ENCODE measurements at places on chromosomes 12 and 14.

- H3K36me3 ChIP-seq = no peaks in the 10 kb centered on the region
- H3K27ac ChIP-seq = no peak overlapping the region
- H3K27me3 ChIP-seq = no peaks in the 10 kb centered on the region
- H3K4me1 ChIP-seq = no peaks in the 10 kb centered on the region
- no peak for DNase-seq
- no peak overlapping the region for H3K4me3 ChIP-seq
Observed at GRCh38 chr14:62905566-62905965, 139.7 kb downstream of the KCNH5 start.

- no peak overlapping the region for H3K27ac ChIP-seq
- peaks cover 24% of the 10 kb centered on the region for H3K4me1 ChIP-seq
- no peaks in the 10 kb centered on the region for H3K36me3 ChIP-seq
- no peak for DNase-seq
- no peaks in the 10 kb centered on the region for H3K27me3 ChIP-seq
- H3K4me3 ChIP-seq = no peak overlapping the region
Observed at GRCh38 chr12:52151153-52151836, 40.5 kb downstream of the KRT80 start.

GRCh38 chr12:53051881-53052412 is 2.1 kb downstream of the TNS2 start:
- no peaks in the 10 kb centered on the region for H3K36me3 ChIP-seq
- H3K4me1 ChIP-seq = peaks cover 60% of the 10 kb centered on the region
- no peak overlapping the region for H3K27ac ChIP-seq
- peak overlapping the region; percentile 68 for H3K4me3 ChIP-seq
- no peaks in the 10 kb centered on the region for H3K27me3 ChIP-seq

DNA sequence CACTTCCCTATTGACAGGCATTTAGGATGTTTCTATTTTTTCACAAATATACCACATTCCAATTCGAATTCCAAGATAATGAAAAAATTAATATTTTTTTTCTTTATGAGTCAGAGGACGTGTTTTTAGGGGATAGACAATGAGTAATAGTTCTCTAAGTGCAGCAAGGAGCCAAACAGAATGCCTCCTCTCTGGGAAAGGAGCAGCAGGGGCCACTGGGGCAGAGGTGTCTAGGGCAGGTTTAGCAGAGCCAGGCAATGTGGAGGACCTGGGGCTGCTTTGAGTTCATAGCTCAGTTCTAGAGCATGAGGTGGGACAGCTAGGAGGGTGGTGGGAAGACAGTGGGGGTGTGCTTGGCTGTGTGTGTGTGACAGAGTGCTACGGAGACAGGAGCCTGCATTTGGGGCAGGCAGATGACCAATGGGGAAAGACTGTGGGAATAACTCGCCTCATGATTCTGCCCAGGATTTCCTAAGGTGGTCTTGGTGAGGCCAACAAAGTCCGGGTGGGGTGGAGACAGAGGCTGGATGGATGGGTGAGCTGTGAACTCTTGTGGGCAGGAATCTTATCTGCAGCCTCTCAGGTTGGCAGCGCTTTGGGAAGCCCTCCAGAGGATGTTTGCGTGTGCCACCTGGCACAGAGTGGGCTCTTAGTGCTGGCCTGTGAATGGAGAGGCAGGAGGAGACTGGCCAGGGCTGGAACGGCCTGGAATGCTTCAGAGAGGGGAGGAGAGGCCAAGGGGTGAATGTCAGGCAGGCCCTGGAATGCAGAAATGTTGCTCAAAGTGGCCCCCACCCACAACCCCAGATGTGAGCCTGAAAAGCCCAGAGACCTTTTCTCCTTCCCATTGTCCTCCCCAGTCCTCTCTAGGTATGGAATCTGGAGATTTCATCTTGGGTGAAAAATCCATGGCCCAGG is 2.4 kb upstream of the KRT7 start:
- H3K4me1 ChIP-seq = peaks cover 44% of the 10 kb centered on the region
- H3K4me3 ChIP-seq = no peak overlapping the region
- DNase-seq = peak; percentile 84

DNA sequence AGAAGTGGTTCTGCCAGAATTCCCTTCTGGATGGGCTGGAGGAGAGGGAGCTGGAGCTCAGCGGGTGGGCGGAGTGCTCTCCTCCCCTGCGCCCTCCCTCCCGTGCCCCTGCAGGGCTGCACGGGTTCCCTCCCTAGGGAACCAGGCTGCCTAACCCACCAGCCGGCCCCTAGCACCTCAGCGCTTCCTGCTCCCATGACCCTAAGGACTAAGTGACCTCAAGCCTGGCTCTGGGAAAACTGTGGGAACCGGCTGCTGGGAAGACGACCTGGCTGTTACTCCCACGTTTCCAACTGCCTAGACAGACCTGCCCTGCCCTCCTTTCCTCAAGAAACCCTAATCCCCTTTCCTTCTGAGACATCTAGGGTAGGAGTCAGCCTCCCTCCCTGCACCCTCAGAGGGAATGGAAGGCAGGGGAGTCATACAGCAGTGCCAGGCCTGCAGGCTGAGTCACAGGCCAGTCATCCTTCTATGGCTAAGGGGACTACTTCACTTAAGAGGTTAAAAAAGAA is 31.5 kb downstream of the SLC6A12 start:
- H3K27me3 ChIP-seq = no peaks in the 10 kb centered on the region
- DNase-seq = no peak
- H3K4me3 ChIP-seq = no peak overlapping the region
- no peaks in the 10 kb centered on the region for H3K36me3 ChIP-seq
- H3K4me1 ChIP-seq = no peaks in the 10 kb centered on the region

DNA sequence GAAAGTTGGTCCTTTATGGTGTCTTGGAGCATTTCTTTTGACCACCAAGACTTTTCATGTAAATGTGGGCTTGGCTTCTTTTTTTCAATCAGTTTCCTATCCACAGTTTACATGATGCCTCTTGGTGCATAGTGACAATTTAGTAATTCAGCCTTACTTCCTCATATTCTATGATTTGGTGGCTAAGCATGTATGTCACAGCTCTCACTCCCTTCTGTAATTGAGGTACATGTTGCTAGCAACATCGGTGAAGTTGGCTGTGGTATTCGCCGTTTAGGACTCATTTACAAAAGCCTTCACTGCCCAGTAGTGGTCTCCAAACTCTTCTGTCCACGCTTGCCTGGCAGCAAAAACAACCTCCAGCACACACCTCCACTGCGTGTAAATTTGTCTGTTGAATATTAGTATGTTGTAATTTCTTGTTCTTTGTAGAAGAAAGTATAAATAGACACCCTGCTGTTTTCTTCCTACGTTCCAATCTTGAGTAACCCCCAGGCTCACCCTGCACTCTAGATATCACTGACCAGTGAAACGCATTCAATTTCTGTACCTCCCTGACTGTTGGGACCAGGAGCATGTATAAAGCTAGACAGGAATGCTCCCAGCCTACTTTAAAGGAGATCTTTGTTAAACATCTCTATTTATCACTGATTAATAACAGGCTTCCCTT is 90.4 kb downstream of the PPP2R5C start:
- H3K36me3 ChIP-seq = no peaks in the 10 kb centered on the region
- H3K27me3 ChIP-seq = no peaks in the 10 kb centered on the region
- H3K4me3 ChIP-seq = no peak overlapping the region
- DNase-seq = no peak

DNA sequence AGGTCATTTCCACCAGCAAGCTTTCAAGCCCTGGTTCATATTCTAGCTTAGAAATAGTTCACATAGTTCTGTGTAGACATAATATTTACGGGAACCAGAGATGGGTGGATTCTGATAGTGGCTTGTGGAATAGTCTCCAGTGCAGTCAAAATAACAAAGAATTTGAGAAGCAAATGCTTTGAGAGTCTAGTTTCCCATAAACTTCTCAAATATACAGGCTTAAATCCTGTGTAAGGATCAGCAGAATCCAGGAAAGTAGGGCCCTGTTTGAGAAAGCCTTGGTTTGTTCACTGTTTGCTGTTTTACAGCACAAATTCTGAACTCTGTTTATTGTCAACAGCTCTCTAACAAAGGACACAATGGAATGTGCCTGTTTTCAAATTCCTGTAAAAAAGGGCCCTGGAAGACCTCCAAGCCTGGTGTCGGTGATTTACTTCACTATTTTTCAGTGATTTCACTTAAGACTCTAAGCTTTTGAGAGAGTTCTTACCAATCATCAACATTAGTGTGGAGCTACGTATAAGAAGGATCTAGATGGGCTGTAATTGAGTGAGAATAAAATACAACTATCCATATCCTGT is 11.4 kb upstream of the FOS start:
- no peaks in the 10 kb centered on the region for H3K27me3 ChIP-seq
- DNase-seq = peak; percentile 79
- H3K4me1 ChIP-seq = peaks cover 7% of the 10 kb centered on the region
- H3K27ac ChIP-seq = peak overlapping the region; percentile 17
- no peak overlapping the region for H3K4me3 ChIP-seq

- H3K36me3 ChIP-seq = no peaks in the 10 kb centered on the region
- no peak overlapping the region for H3K27ac ChIP-seq
- no peaks in the 10 kb centered on the region for H3K27me3 ChIP-seq
- H3K4me3 ChIP-seq = no peak overlapping the region
Observed at GRCh38 chr12:28223025-28223554, 32.8 kb downstream of the CCDC91 start.

GRCh38 chr12:57896434-57897201 is 44.7 kb upstream of the ATP23 start:
- H3K4me1 ChIP-seq = peaks cover 32% of the 10 kb centered on the region
- peak overlapping the region; percentile 36 for H3K27ac ChIP-seq
- H3K27me3 ChIP-seq = no peaks in the 10 kb centered on the region
- DNase-seq = peak; percentile 75
- no peaks in the 10 kb centered on the region for H3K36me3 ChIP-seq

DNA sequence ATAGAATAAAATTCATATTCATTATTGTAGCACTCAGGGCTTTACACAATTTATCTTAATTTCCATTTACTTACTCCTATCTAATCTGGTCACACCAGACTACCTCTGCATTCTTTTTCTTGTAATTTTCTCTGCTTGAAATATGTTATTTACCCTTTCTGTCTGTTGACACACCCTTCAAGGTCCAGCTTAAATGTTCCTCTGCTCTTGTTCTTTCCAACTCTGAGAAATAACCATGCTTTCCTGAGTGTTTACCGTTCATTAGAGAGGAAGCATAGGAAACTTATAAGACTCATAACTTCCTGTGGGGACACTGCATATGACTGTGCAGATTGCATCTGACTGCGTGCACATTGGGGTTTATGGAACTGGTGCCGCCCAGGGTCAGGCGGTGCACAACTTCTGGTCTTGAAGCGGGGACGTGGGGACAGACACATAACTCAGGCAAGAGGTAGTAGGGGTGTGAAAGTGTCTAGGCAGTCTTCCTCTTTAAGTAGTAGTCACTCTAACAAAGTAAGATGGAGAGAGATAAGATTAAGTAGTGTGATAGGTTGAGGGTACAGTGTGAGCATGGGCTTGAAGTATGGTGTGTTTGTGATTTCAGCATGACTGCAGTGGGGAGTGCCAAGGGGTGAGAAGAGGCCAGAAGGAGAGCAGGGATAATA is 42.6 kb upstream of the FOXJ2 start:
- H3K36me3 ChIP-seq = no peaks in the 10 kb centered on the region
- H3K4me1 ChIP-seq = peaks cover 11% of the 10 kb centered on the region
- no peaks in the 10 kb centered on the region for H3K27me3 ChIP-seq
- no peak overlapping the region for H3K4me3 ChIP-seq
- H3K27ac ChIP-seq = no peak overlapping the region

GRCh38 chr12:110365489-110366320 is 37.8 kb downstream of the ANAPC7 start:
- H3K4me3 ChIP-seq = no peak overlapping the region
- H3K36me3 ChIP-seq = peaks cover 4% of the 10 kb centered on the region
- no peak overlapping the region for H3K27ac ChIP-seq

DNA sequence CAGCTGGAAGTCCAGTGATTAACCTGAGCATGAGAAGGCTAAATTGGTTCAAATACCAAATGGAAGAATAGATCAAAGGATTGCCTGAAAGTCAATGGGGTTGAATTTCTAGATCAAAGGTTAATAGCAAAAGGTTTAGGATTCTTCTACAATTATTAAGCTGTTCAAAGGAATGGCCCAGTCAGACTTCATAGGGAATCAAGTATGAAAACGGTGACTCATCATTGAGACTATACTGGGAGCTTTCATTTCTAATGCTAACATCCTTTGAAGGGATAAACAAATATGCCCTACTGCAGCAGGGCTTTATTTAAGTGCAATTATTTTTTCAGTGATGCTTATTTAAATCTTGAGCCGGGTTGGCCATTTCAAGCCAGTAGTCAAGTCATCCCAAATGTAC is 152.8 kb downstream of the RIMBP2 start:
- no peak overlapping the region for H3K27ac ChIP-seq
- no peaks in the 10 kb centered on the region for H3K4me1 ChIP-seq
- no peaks in the 10 kb centered on the region for H3K36me3 ChIP-seq
- H3K27me3 ChIP-seq = no peaks in the 10 kb centered on the region
- DNase-seq = no peak

- no peak overlapping the region for H3K27ac ChIP-seq
- H3K36me3 ChIP-seq = no peaks in the 10 kb centered on the region
- H3K27me3 ChIP-seq = no peaks in the 10 kb centered on the region
- H3K4me3 ChIP-seq = no peak overlapping the region
- DNase-seq = no peak
- H3K4me1 ChIP-seq = peaks cover 9% of the 10 kb centered on the region
Observed at GRCh38 chr12:101906226-101906625, 28.8 kb downstream of the DRAM1 start.

GRCh38 chr14:68951035-68951797 is 27.9 kb downstream of the ACTN1 start:
- peaks cover 5% of the 10 kb centered on the region for H3K36me3 ChIP-seq
- no peaks in the 10 kb centered on the region for H3K27me3 ChIP-seq
- peak overlapping the region; percentile 77 for H3K27ac ChIP-seq

DNA sequence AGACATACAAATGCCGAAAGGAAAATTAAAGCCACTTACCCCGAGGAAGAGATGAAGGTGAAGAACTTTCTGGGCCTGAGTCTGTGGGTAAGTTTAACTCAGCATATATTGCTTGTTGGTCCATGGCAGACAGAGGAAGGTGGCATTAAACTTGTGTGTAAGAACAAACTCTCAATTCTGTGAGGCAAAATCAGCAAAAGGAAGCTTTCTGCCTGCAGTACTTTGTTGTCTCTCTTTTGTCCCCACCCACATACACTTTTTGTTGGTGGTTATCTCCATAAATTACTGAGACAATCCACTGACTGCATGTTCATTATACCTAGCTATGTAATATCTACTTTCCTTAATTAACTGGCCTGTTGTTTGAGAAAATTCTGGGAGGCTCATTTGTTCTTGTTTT is at the start of gene KLRB1:
Gene KLRB1 (minus strand): TSS at position 201 of the 400 bp plus-strand sequence. CDS start 77 bp downstream, at position 124.
- no peaks in the 10 kb centered on the region for H3K36me3 ChIP-seq
- no peak within 1 kb of the TSS for H3K27ac ChIP-seq
- H3K27me3 ChIP-seq = no peaks in the 10 kb centered on the region
- no peaks in the 10 kb centered on the region for H3K4me1 ChIP-seq
- DNase-seq = no peak

GRCh38 chr12:102331419-102331818 is 133.8 kb upstream of the PMCH start:
- H3K27ac ChIP-seq = no peak overlapping the region
- no peaks in the 10 kb centered on the region for H3K27me3 ChIP-seq
- no peaks in the 10 kb centered on the region for H3K36me3 ChIP-seq
- H3K4me1 ChIP-seq = no peaks in the 10 kb centered on the region
- no peak for DNase-seq

DNA sequence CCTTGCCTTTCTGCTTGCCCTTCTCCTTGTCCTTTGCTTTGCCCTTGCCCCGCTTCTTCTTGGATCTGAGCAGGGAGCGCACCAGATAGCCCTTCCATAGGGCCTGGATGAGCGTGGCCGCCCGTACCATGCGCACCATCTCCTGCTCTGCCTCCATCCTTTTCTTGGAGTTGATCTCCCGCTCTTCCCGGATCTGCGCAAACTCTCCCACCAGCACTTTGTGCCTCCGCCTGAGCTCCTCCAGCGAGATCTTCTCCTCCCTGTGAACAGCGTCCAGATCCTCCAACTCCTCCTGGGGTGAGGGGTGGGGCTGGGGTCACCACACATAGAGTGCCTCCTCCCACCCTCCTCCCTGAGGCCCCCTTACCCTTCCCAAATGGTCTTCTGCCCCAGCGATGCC is 10.1 kb downstream of the RITA1 start:
- H3K4me3 ChIP-seq = no peak overlapping the region
- peaks cover 23% of the 10 kb centered on the region for H3K4me1 ChIP-seq
- no peaks in the 10 kb centered on the region for H3K27me3 ChIP-seq
